ENCODE measurements at places on chromosomes 1 and 21.
A peak's percentile ranks its signal among the peaks of the same experiment; 100 is the strongest.

- peak; percentile 63 for DNase-seq
Observed at GRCh38 chr1:178092878-178093493, 918 bp upstream of the RASAL2 start.

GRCh38 chr1:21241771-21242581 lies 48.3 kb downstream of the ECE1 start:
- no peak for DNase-seq

DNA sequence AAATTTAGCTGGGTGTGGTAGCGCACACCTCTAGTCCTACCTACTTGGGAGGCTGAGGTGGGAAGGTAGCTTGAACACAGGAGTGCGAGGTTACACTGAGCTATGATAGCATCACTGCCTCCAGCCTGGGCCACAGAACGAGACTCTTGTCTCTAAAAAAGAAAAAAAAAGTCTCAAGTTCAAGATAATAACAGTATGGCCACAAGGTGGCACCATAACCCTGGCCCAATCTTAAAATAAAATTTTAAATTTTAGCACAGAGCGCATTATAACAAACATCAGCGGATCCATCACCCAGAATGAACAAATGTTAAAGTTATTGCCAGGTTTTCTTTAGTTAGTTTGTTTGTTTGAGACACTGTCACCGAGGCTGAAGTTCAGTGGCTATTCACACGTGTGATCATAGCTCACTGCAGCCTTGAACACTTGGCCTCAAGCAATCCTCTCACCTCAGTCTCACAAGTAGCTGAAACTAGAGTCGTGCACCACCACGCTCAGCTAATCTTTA lies 2.9 kb upstream of the HTR6 start:
- peak; percentile 61 for DNase-seq

DNA sequence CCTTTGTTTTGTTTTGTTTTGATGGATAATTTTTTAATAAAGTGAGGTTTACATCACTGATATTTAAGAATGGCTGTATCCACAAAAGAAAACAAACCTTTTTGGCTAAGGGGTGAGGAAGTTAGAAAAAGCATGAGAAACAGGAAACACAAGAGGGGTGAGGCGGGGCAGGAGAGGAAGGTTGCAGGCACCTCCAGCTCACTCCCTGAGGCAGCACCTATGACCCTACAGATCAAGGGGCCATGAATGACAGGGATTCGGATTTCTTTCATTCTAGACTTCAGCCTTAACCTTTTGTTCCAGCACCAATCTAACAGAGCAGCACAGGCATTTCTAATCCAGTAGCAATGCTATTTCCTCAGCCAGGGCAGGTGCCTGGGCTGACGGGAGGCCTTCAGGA lies 4.4 kb downstream of the CLCA4 start:
- DNase-seq: no peak

- DNase-seq: no peak
Observed at GRCh38 chr1:234997201-234997895, 131.3 kb downstream of the TOMM20 start.

- DNase-seq: no peak
Observed at GRCh38 chr1:54008876-54009275, 9.1 kb downstream of the LDLRAD1 start.

DNA sequence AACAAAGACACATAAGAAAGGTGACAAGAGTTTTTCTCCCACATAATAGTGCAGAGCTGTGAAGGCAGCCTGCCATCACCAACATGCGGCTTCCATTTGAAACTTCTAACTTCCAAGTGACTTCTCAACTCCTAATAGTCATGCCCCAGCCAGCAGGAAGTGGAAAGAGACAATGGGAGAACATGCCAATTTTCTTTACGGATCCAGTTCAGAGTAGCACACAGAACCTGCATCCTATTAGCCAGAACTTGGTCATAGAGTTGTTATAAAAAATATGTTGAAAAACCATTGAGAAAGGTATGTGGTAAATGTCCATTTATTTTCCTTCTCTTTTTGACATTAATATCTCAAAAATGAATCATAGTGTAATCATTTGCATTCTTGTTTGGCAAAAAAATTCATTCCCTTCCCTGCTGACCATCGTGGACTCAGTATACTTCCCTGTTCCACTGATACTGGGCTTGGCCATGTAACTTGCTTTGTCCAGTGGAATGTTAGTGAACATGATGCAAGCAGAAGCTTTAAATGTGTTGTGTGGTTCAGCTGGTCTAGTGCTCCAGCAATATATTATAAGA lies 197.4 kb downstream of the SEC16B start:
- DNase-seq: no peak

DNA sequence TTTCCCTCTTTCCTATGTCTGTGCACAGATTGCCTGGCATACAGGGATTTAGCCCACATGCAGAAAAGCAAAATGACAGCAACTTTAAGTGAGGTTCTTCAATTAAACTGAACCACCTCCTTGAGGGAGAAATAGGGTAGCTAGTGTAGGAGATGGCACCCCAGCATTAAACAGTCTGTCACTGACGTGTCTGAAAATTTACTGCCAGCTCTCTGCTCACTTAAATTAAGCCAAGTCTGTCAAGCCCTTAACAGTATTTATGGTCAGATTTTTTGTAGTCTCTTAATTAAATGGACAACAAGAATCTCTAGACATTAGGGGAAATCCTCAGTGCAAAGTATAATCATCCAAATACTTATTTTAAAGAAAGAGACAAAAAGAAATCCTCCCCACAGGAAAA lies 696.5 kb upstream of the PTBP2 start:
- no peak for DNase-seq

DNA sequence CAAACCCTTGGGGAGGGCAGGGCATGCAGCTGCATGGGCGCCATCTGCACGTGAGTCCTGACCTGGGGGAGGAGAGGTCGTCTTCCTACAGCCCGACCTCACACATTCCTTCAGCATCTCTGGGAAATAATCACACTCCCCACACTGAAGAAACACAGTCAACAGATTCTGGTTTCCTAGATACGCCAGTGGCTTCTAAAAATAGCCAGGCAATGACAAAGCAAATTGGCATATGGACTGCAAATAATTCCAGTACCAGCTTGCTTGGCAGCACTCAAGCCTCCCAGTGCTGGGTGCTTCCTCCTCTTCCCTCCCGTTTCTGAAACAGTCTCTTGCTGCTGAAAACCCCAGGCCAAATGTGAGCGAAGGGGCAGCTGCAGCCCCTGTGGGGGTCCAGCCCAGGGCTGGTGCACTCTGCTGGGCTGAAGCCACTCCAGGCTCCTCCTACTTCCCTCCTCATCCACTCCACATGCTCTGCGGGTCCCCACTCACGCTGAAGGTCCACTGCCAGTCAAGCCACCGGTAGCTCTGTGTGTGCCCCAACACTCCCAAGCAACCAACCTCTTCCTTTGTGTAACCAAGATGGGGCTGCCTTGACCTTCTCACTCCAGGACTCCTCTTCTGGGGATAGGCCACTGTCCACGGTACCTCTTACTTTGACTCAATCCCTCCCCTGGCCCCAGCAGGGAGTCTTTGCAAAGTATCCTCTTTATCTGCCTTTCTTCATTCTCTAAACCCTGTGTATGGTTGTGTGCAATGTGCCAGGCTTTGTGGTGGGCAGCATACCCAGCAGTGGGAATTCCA lies 69.0 kb downstream of the KCND3 start:
- DNase-seq: peak; percentile 57

- no peak for DNase-seq
Observed at GRCh38 chr1:50084389-50084788, 24.3 kb upstream of the ELAVL4 start.

- DNase-seq: no peak
Observed at GRCh38 chr1:7847599-7847998, 5.3 kb downstream of the UTS2 start.

DNA sequence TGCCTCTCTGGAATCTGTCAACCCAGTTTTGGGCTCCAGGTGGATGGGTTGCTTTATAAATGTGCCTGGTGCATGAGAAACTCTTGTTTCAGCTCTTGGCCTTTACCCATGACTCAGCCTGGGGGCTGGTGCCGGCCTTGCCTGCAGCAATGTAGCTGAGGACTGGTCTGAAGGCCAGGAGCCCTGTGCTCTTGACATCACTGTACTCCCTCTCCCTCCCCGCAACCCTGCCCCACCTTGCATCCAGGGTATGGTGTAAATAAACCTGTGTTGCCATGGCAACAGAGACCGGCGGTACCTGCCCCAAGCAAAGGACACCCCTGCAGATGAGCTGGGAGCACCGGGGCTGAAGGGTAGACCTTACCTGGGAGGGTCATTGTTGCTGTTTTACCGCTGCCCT lies 13.3 kb downstream of the FAM151A start:
- DNase-seq: no peak

DNA sequence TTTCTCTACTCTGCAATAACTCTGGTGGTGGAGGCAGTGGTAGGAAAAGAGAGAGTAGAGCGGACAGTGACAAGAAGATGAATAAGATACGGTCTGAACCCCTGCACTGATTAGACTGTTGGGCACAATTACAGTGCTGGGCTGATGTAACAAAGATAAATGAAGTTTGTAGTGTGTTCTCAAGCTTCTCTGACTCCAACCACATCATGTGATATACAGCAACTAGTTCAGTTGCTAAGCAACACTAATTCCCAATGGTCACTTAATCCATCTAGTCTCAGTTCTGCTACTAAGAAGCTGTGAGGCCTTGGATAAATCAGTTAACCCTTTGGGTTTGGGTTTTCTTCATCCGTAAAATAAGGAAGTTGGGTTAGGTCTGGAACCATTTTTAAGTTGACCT lies 17.3 kb downstream of the DDR2 start:
- no peak for DNase-seq

DNA sequence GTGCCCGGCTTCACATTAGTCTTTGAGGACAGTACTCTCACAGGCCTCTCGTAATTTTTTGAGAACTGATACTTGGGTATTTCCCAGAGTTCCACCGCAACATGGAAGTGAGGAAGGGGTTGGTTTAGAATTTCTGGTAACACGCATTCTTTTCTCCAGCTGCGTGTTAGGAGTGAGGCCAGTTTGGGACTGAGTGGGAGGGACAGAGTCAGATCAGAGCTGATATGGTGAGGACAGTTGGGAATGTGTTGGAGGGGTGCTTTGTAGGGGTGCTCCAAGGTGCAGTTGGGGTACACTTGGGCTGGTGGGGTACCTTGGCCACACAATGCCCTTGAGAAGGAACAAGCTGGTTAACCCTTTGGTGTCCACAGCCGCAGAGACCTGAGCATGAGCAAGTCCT lies 6.7 kb downstream of the FBXO6 start:
- DNase-seq: no peak

DNA sequence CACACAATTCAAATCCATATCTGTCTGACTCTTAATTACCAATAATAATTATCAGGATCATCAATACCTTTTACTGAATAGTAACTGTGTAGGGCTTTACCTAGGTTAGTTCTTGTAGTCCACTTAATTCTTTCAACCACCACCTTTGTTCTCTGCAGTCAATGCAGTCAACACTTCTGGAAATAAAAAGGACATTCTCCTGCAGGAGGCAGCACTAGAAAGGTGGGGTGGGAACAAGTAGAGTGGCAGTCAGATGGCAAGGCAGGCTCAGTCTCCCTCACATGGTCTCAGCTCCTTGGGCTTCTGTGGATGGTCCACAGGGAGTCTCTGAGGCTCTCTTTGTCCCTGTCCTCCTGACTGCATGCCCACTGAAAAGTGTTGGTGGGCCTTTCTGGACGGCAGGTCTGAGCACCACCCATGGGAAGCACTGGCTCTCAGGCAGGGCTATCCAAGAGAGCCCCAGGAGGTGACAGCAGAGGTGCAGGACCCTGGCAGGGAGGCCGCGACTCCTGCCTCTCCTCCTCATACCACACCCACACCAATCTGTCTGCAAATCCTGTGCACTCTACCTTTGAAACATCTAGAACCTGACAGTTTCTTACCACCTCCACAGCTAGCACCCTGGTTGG lies 237.3 kb downstream of the FOXD2 start:
- DNase-seq: no peak

DNA sequence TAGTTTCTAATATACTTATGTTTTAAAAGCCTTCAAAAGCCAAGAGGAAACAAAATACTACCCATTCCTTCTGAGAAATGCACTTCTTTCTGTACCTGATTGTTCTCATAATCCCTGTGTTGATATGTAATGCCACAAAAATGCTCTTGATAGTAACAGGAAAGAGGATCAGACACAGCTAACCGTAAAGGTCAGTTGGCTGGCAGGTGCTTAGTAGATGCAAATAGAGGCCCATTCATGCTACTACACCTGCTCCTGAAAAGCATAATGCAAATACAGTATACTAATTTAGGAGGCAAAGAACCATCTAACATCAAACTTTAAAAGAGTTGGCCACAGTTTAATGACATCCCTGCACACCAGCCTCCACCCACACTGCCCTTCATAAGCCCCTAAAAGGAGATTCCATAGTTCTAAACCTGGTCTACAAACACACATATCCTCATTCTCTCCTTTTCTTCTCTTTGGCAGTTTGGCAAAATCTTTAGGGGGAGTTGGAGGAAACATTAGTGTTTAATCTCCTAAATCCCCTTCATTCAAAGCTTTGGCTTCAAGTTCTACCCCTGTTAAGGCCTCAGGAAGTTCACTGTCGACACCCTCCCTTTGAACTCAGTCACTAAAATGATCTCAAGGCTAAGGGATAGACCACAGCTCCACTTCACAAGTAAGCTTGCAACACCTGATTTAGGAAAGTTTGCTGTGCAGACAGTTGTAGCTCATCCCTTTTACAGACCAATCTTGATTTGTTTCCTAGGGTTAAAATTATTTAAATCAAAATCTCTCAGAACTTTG lies 2.9 kb upstream of the CD46 start:
- DNase-seq: no peak

DNA sequence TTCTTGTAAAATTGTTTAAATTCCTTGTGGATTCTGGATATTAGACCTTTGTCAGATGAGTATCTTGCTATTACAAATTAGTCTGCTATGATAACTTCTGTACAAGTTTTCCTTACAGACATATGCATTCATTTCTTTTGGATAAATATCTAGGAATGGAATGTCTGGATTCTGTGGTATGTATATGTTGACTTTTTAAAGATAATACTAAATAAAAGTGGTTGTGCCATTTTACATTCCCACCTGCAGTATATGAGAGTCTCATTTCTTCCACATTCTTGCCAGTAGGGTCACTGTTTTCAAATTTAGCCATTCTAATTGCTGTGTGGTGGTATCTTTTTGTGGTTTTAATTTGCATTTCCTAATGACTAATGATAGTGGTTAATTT lies 53.9 kb downstream of the SYDE2 start:
- DNase-seq: no peak

GRCh38 chr21:44618504-44618903 lies 6.6 kb downstream of the KRTAP10-8 start:
- DNase-seq: peak; percentile 2

- DNase-seq: no peak
Observed at GRCh38 chr1:114270282-114270681, 116.6 kb upstream of the SYT6 start.

DNA sequence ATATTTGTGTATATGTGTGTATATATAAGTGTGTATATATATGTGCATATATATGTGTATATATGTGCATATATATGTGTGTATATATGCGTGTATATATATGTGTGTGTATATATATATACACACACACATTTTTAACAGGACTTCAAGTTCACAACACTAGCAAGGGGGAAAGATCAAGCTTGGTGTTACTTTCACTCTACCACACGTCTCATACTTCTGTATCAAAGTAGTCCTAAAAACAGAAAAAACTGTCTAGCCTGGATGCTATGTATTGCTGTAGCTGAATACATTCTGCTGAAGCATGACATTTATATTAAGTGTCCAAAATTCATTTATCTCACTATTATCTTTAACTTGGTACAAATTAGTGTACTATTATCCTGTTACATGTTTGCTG lies 17.9 kb upstream of the ATP6V1G3 start:
- DNase-seq: no peak

GRCh38 chr1:68167211-68167610 lies 65.1 kb downstream of the WLS start:
- no peak for DNase-seq
